ENCODE measurements at places on chromosomes 13 and 19.

GRCh38 chr13:89457977-89458376, 1786.8 kb downstream of the SLITRK5 start:
- DNase-seq: no peak

DNA sequence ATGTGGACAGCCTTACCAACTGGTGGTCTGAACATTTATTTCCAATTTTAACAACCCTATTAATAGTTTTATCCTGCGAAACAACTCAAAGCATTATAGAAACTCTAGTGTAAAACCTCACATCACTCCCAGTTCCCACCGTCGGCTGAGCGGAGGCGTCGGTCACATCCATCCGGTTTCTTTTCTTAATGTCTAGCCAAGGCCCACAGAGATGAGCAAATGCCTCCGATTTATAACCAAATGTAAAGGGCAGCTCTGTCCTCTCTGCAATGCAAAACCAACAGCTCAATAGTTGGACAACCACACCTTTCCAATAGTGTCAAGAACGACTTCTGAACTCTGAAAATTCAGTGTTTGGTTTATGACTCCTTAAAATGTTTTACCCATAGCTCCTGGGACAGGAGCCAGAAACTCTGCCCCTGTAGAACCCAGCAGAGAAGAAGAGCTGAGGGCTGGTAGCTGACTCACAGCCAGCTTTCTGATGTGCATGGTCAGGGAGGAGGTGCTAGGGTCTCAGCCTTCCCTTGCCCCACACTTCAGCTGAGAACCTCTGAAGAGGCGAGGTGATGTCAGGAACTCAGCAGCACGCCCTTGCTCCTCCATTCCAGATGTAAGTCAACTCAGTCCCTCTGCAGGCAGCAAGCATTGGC, 90.2 kb upstream of the UQCRFS1 start:
- no peak for DNase-seq

GRCh38 chr13:56586976-56587375, 553.7 kb upstream of the PRR20A start:
- DNase-seq: no peak

DNA sequence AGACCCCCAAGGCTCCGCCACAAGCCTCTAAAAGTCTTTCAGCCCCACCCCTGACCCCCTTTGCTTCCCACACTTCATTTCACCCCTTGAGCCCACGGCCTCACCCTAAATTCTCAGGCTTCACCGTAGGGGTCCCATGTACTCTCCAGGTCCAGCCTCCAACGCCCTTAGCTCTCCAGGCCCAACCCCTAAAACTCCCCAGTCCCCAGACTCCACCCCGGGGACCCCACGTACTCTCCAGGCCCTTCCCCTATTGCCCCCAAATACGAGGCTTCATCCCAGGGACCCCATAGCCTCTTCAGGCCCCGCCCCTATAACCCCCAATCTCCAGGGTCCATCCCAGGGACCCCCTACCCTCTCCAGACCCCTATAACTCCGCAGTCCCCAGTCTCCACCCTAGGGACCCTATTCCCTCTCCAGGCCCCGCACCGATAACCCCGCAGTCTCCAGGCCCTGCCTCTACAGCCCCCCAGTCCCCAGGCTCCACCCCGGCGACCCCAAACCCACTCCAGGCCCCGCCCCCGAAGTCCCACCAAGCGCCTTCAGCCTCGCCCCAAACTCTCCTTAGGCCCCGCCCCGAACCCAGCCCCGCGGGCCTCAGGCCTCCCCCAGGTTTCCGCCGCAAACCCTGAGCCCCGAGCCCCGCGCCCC, 619 bp downstream of the MED16 start:
- DNase-seq: no peak

GRCh38 chr19:1232652-1233072, 5.1 kb downstream of the CBARP start:
- no peak for DNase-seq

- DNase-seq: no peak
Measured at GRCh38 chr13:77583581-77583980, 48.1 kb downstream of the SCEL start.

- DNase-seq: no peak
Measured at GRCh38 chr19:11024259-11024658, 63.4 kb downstream of the SMARCA4 start.

DNA sequence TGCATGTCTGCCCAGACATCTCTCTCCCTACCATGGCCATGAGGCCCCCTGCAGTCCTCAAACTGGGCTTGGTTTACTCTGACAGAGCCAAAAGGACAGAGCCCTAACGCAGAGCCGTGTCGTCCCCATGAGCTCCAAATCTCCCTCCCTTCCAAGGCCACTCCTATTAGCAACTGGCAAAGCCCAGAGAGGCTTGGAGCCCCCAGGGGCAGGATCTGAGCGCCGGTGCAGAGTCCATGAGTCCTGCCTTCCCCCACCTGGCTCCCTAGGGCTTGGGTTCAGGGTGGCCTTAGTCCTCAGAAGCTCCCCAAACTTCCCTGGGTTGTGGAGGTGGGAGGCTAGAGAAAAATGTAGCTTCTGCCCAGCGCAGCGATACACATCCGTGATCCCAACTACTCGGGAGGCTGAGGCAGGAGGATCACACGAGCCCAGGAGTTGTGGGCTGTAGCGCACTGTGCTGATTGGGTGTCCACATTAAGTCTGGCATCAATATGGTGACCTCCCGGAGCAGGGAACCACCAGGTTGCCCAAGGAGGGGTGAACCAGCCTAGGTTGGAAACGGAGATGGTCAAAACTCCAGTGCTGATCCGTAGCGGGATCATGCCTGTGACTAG, 7.4 kb upstream of the PGPEP1 start:
- no peak for DNase-seq

Data from midbrain (tissue), 1 donor.